ENCODE measurements at places on chromosomes 12 and 14.

GRCh38 chr12:65811968-65812700 is 12.1 kb upstream of the HMGA2 start:
- no peak for DNase-seq

DNA sequence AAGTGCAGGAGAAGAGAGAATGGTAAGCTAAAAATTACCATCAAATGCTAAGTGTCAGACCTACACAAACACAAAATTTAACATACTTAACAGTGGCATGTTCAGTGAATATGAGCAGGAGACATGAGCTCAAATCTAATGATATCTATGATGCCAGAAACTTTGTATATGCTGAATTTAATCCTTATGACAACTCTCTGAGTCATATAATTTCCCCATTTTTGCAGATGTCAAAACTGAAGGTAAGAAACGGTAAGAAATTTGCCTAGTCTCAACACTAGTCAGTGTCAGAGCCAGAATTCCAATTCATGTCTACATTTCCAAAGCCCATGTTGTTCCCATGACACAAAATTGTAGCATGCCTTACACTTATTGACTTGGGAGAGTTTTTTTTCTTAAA is 375.8 kb downstream of the APAF1 start:
- DNase-seq = no peak

DNA sequence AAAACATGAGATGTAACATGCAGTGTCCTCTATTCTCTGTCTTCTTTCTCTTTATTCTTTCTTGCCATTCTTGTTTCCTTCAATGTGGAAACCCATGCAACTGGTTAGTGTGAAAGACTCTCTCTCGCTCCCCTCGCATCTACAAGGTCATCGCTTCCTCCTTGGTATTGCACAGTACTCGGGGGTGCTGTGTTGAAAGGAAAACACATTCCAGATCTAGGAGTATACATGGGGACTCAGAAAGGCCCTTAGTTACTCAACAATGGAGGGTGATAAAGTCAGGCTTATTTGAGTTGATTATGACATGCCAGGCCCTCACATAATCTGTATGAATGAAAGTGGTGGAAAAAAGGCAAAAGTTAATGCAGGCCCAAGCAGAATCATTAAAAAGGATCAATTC is 75.5 kb upstream of the OVCH1 start:
- DNase-seq = no peak

DNA sequence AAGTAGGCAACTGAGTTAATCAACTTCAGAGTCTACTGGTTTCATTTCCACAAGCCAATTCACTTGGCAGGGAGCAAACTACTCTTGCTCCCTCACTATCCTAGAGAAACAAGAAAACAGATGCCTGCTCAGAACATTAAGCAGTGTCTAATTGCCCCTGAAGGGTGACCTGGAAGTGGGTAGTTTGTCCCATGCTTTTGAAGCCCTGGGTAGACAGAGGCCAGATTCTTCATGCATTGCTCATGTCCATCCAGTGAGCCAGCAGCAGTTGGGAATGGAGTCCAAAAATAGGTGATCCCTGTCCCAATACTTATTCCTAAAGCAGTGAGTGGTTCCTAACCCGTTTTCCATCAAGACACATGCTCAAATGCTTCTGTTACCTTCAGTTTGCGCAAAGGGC is 48.8 kb downstream of the BICDL1 start:
- DNase-seq = no peak

Measured in amygdala (tissue), 56 donors.